Right ventricle myocardium superior (tissue), 1 donor: ENCODE measurements at places on chromosomes 7 and 10. TPM values are rescaled to one million over a fixed set of nuclear protein-coding genes. Genes with fewer than 3 reads are reported as not detected.

DNA sequence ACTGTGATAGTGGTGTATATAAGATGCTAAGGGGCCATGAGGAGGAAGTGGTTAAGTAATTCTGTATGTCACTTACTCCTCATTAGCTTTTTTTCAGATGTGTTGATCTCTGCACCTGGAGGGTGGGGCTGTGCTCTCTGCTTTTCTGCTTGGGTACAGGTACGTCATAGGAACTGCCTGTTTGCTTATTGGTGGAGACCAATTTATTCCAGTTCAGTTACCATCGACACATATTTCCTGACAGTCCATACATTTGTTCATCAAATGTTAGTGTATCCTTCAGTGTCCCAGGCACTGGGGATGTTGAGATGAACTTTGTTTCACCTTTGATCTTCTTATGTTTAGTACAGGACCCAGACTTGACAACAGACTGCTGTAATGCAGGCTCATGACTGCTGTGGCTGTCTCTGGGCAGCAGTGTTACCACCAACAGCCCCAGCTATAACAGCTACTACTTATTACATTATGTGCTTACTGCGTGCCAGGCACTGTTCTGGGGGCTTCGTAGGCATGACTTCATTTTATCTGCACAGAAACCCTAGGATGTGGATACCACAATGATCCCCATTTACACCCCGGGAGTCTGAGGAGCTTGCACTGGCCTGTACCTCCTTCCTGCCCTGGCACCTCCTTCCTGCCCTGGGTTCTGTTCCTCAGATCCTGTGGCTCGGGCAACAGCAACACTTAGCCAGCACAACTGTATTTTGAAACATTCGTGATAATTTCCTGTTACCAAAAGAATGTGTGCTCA, 87.4 kb downstream of the BUB3 start:
- no peak for DNase-seq

DNA sequence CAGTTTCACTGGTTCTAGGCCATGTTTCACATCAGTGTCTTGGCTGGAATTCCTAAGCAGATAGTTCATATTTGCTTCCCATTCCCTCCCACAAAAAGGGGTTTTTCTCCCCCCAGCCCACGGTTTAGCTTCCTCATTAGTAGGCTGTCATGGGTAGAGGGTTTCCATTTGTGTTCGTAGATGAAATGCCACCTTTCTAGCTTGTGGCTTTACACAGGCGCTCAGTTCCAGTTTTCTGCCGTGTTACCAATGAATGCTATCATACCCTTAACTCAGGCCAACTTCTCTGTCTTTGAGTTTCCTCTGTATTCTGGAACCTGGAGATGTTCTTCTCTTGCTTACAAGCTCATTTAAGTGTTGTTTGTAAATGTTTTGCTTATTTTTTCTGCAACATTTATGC, 26.8 kb downstream of the CALD1 start:
- DNase-seq: no peak

GRCh38 chr10:128324058-128324827, 198.0 kb upstream of the MKI67 start:
- peak; percentile 73 for DNase-seq

- DNase-seq: no peak
Measured at GRCh38 chr10:126042354-126042753, 146.0 kb downstream of the FANK1 start.

The IFIT1B gene
- total RNA-seq: not detected

DNA sequence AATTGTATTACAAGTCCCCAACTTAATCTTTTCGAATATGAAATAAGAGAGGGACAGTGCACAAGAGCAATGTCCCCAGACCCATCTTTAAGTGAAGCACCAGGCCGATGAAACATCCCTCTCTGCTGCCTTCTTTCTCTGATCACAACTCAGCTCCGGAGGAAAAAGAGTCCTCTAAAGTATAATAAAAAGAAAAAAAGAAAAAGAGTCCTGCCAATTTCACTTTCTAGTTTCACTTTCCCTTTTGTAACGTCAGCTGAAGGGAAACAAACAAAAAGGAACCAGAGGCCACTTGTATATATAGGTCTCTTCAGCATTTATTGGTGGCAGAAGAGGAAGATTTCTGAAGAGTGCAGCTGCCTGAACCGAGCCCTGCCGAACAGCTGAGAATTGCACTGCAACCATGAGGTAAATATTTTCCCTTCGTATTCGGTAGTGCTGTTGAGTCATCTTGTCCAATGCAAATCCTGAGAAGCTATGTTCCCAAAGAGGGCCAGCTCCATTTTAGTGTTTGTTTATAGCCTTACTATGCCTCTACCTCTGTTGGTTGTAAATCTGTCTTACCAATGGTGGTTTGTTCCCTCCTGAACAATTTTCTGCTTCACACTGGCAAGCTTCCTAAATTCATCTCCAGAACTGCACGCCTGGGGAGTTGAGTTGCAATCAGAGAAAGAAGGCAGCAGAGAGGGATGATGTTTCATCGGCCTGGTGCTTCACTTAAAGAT, at the start of gene IFIT2:
Gene IFIT2, plus strand, starts transcription at position 326 of the 725 bp plus-strand sequence. Its CDS starts 78 bp downstream, at position 404.
- DNase-seq: no peak

GRCh38 chr10:125567529-125567928, 115.4 kb downstream of the TEX36 start:
- no peak for DNase-seq

DNA sequence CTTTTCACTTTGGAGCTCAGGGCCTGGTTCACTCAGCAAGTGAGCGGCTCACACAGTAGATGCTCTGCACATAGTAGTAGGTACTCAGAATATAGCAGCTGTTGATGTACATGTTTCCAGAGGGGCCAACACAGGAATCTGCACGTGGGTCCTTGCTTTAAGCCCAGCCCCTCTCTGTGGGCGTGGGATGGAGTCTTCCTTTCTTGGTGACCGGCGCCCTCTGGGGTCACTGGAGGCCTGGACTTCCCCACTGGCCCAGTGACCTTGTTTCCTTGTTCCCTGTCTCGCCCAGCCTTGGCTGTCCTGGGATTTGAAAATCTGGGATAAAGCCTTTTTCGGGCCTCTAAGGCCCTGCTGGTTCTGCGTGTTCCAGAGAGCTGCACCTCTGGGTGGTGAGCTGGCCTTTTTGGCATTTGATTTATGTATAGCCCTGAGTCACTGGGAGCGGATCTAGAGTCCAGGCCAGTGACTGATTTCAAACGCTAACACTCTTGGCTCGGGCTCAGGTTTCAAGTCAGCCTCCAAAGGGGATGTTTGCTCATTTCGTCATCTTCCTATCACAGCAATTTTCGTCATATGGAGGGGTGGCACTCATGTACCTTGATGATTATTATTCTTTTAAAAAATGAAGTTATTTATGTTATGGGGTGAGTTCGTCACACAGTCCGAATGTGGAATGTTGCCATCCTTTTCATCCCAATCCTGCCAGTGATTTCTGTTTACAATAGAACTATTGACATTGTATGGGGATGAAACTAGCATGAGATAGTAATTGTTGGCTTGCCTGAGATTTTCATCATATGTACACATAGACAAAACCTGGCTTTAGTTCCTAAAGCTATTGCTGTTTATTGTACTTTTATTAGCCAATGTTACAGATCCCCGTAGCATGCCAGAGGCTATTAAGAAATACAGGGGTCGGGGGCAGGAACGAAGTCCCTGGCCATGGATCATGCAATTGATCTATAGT, 65.5 kb downstream of the CUX1 start:
- DNase-seq: peak; percentile 83

The THSD7A gene
- 0.70 TPM for total RNA-seq

The C10orf95 gene
- not detected for total RNA-seq

DNA sequence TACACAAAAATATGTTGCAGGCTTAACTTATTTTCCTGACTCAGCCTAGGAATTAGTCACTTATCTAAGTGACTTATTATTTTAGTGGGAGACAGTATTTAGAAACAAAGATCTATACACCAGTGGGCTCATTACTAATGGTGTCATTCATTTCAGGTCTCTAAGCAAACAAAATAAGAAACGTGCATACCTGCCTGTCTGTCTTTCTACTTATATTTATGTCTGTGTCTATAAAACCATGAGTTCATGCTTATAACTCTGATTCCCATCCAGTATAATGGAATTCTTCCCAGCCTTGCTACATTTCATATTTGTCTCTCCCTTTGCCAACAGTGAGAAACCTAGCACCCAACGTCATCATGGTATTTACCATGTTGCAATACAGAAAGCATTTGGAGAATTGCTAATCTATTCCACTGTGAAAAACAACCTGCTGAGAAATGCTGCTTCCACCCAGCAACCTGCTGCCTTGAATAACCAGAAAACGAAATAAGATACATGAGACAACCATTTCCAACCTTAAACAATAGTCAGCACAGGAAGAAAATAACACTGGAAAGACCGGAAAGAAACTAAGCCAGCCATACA, 501.0 kb downstream of the GLRX3 start:
- DNase-seq: no peak

The CYP3A4 gene
- total RNA-seq: 0.70 TPM

DNA sequence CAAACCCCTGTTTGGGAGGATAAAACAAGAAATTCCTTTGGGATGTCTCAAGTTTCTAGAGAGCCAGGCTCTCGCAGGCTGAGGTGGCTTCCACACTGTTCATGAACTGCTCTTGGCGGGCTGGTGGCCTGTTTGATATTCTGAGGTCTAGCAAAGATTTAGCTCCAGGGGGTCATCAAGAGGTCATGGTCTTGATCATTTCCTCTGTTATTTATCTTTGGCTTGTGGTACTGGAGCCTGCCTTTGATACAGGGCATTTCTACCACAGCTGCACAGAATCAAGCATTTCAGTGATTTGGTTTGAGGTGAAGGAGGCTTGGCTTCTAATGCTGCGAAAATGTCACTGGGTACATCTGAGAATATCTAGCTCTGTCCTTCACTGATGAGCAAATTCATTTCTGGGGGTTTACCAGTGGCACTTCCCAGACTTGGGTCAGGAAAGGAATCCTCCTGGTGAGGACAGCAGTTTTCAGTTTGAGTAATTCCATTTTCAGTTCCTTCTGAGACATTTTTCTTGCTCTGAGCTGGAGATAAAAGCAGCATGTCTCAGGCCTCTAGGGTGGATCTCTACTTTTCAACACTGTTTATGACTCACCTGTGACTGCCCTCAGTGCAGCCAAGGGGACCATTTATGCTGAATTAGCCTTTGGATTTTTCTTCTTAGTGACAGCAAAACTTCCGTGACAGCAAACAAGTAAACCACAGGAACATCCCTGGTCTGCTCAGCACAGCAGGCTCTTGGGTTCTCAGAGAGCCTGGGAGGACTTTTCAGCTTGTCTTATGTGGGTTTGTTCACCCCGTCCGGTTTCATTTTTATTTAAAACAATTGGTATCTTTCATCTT, 312.0 kb downstream of the RNLS start:
- DNase-seq: no peak

- no peak for DNase-seq
Measured at GRCh38 chr7:18590744-18591340, 95.3 kb downstream of the HDAC9 start.

- DNase-seq: no peak
Measured at GRCh38 chr7:102942868-102943267, 30.1 kb downstream of the LRRC17 start.
